Cortex of kidney (tissue), 1 donor: ENCODE measurements at places on chromosomes 1 and 21.

DNA sequence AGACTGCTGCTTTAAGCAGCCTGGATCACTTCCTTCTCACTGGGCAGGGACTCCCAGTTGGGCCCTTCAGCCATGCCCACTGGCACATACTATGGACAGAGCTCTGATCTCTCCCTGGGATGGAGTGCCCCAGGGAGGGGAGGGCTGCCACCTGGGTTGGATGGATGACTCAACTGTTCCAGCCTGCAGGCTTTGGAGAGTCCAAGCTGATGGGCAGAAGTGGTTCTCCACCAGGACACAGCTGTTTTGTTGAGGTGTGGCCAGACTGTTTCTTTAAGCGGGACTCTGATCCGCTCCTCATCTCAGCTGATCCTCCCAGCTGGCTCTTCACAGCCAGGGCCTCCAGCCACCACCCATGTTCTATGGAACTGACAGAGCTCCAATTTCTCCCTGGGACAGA lies 166.9 kb downstream of the MAGI3 start:
- DNase-seq = no peak

- DNase-seq = no peak
Observed at GRCh38 chr21:37208741-37209225, 58.4 kb downstream of the VPS26C start.

- no peak for DNase-seq
Observed at GRCh38 chr1:114454539-114454938, 56.5 kb downstream of the TRIM33 start.

GRCh38 chr1:30275926-30276764 lies 447.2 kb downstream of the MATN1 start:
- no peak for DNase-seq

DNA sequence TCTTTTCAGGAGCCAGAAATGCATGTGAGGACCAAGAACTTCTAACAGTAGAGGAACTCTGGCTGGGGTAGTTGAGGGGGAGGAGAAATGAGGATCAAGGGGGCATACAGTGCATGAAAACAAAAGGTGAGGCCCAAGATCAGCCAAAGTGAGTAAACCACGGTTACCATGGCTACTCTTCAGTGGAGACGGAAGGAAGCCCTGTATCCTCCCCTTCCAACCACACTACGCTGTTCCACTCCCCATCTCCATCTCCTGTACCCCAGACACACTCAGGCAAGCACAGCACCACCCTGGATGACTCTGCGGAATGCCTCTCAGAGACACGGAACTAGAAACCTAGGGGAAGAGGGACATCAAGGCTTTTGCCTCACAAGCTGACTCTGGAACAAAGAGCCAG lies 157.6 kb upstream of the CAMK1G start:
- DNase-seq = no peak

DNA sequence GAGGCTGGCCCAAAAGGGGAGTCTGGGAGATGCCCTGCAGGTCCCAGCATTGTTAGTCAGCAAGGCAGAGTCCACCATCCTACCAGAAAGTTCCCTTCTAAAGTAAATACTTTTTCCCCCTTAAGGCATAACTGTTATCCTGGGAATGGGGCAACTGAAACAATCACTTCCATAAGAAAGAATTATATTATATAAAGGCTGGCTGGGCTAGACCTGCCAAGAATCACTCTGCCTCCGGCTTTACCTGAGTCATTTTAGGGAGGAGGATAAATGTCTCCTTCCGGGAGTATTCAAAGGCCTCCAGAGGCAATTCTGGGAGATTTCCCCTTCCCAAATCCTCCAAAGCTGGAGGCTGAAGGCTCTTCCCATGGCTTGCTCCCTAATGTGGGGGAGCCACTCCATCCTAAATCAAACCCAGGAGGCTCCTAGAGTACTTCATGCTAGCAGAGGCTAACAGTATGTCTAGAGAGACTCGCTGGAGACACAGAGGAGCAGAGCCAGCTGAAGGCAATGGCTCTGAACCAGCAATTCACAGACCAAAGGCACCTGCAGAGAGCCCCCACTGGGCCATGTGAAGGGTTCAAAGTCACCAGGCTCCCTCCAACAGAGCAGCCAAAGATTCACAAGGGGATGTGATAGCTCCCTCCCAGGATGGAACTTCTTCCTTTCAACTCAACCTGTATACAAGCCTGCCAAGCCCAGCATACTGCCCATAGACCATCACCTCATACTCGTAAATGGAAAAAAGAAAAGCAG lies 116.0 kb downstream of the ASTN1 start:
- DNase-seq = no peak

- no peak for DNase-seq
Observed at GRCh38 chr1:245054507-245055270, 100.1 kb upstream of the KIF26B start.

- DNase-seq = no peak
Observed at GRCh38 chr1:40662151-40662550, 3.3 kb downstream of the RIMS3 start.

DNA sequence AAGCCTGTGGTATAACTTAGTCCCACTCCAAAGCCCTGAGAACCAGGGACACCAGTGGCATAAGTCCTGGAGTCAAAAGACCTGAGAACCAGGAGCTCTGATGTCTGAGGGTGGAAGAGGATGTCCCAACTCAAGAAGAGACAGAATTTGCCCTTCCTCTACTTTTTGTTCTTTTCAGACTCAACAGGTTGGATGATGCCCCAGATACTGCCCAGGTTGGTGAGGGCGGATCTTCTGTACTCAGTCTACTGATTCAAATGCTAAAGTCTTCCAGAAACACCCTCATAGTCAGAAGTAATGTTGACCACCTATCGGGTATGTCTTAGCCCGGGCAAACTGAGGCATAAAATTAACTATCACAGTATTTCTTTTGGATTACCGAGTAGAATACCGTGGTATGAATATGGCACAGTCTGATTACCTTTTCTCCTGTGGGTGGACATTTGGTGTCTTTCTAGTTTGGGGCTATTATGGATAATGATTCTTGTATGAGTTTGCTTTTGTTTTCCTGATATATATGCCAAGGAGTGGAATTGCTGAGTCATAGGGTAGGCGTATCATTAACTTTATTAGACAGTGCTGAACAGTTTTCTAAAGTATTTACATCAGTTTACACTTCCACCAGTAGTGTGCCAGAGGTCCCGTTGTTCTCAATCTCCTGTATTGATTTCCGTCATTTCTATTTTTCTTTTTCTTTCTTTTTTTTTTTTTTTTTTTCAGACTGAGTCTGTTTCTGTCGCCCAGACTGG lies 3.2 kb upstream of the CHAF1B start:
- DNase-seq = no peak

DNA sequence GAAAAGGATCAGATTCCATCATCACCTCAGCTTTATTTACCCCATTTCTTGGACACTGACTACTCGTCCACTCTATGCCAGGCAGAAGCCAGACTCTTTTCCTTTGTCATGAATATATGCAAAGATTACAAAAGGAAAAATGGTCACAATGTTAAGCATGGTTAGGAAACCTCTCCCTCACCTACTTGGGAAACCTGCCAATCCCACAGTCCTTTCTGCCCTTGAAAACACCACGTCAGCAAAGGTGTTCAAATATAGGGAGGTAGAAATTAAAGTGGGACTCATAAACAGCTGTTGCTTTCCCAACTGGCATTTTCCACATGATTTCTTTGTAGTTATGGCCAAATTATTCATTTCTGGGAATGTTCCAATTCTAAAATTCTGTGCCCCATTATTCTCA lies 16.2 kb upstream of the ATP13A2 start:
- no peak for DNase-seq

DNA sequence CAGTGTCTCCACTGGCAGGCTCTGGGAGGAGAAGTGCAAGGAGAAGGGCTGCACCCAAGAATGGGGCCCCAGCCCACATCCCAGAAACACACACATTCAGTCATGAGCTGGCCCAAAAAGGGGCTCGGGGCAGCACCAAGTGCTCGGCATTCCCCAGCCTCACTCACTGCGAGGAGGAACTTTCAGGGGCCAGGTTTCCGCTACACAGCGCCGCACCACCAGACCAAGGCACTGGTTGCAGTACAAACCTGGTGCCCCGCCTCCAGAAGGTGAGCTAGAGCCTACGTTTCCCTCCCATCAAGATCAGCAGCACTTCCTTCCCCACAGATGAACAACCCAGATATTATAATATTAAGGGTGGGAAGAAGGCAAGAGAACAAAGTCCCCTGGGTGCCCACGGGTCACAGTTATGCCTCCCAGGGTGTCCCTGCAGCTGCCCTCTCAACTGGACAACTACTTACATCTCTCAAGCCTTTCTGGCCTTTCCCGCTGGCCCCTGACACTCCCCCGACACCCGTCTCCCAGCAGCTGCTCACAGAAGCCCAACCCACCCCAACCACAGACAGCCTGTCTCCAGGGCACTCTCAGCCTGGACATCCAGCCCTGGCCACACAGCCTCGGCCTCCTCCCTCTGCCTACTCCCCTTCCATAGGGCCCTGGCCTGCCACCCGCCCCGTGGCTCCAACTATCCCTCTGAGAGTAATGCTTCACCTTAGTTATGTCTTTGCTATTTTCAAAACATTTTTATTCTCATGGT lies 3.8 kb downstream of the PBXIP1 start:
- DNase-seq = no peak

DNA sequence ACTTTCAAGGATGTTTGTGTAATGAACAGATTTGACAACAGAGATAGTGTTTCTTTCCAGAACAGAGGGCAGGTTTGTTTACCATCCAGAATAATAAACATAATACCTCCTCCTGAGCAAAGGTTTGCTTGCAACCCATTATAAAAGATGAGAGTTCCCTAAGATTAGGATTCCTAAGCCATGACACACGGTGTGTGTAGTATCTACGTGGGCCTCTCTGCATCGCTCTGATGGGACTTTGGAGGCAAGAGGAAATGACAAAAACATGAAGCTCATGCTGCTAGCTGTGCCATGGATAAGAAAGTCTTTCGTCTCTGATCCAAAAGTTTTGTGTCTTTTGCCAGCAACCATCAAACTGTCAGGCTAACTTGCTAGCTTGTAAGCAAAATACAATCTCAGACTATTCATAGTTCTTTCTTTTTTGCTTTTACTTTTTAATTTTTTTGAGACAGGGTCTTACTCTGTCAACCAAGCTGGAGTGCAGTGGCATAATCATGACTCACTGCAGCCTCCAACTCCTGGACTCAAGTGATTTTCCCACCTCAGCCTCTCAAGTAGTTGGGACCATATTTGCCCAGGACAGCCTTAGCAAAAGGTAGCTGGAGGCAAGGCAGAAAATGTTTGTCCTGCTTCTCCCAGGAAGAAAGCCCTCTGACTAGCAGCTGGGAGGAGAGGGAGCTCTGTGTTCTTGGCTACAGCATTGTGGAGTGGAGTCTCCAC lies 81.1 kb downstream of the LHX4 start:
- DNase-seq = no peak

DNA sequence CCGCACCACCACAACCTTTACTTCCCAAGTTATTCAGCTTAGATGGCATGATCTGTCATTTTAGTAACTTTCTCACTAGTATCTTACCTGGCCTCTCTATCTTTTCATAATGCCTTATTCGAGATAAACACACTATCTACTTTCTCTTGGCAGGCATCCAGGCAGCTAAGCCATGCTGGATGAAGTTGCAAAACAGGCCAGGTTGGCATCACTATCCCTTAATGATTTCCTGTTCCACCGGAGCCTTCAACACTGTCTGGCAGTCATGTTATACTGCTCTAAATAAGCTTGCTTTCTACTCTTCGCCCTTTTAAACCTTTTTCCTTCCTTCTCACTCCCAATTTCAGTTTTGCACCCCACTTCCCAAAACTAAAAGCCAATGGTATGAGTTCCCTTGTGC lies 12.0 kb upstream of the KCNH1 start:
- no peak for DNase-seq

DNA sequence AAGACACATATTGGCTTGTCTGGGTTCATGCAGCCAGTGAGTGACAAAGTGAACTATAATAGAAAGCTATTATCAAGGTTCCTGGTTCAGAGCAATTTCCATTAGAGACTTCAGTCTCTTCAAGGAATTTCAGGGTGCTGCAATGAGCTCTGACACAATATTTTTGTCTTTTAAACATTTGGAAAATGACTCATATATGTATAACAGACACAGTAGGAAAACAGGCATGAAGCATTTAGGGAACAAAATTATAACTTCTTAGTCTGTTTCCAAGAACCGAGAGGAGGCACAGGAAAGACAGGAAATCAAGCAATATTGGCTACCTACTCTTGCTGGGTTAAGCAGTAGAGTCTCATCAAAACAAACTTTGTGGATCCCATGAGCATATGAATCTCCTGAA lies 170.4 kb downstream of the PTPRC start:
- DNase-seq = no peak

DNA sequence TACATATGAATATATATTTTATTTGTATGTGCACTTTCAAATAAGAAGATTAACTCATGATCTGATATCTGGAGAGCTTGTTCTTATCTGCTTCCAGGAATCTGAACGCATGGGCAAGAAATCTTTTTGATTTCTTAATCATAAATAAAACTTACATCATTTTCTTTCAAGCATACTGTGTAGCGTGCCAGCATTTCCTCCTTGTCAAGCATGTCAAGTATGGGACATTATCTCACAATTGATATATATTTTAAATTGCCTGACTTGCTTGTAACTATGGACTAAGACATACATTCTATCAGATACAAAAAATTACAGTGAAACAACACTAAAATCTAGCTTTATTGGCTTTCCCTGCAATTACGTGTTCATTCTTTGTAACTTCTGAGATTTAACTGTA lies 1128.2 kb downstream of the PLA2G4A start:
- DNase-seq = no peak

DNA sequence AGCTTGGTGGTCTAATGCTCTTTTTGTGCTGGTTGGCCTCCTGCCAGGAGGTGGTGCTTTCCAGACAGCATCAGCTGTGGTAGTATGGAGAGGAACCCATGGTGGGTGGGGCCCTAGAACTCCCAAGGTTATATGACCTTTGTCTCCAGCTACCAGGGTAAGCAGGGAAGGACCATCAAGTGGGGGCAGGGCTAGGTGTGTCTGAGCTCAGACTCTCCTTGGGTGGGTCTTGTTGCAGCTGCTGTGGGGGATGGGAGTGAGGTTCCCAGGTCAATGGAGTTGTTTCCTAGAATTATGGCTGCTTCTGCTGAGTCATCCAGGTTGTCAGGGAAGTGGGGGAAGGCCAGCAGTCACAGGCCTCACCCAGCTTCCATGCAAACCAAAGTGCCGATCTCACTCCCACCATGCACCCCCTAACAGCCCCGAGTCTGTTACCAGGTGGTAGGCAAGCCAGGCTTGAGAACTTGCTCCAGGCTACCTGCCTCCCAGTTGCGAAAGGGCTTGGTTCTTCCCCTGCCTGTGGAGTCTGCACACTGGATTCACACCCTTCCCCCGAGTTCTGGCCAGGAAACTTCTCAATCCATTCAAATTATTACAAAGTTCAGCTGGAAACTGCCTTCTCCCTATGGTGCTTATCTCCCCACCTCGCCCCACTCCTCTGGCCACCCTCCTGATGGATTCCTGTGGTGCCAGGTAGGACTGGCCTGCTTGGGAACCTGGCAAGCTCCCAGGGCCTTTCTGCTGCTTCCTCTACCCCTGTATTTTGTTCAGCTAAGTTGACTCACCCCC lies 37.8 kb downstream of the DRAM2 start:
- no peak for DNase-seq

GRCh38 chr1:2468041-2468472 lies 8.0 kb upstream of the PLCH2 start:
- DNase-seq = no peak

GRCh38 chr1:94056996-94057395 lies 64.0 kb downstream of the ABCA4 start:
- DNase-seq = no peak
